ENCODE measurements at places on chromosomes 5 and 9. TPM values are rescaled to one million over a fixed set of nuclear protein-coding genes. Genes with fewer than 3 reads are reported as not detected.

Gene PTRH1
- 5.4 TPM for total RNA-seq

Gene ARHGEF37
- 13.4 TPM for total RNA-seq

Gene FAM120A
- 135 TPM for total RNA-seq

Gene FBN2
- 0.11 TPM for total RNA-seq

Gene SLC26A2
- total RNA-seq, result 6.9 TPM

Gene TRIP13
- not detected for total RNA-seq

Gene CCNO
- total RNA-seq, result 43.2 TPM

Gene SGCD
- 4.0 TPM for total RNA-seq

Gene SHB
- 77.8 TPM for total RNA-seq

Gene SLC25A2
- not detected for total RNA-seq

Gene TMEM232
- not detected for total RNA-seq

Gene ABCA1
- 14.0 TPM for total RNA-seq

Gene ABL1
- 99.1 TPM for total RNA-seq

Gene ACSL6
- total RNA-seq, result 7.6 TPM

Gene PCDHA6
- not detected for total RNA-seq

Gene HK3
- total RNA-seq, result 4.4 TPM

Gene SEMA6A
- total RNA-seq, result 17.8 TPM

Gene RICTOR
- total RNA-seq, result 12.1 TPM

Gene PFN3
- total RNA-seq, result not detected

Gene PCDHGB2
- total RNA-seq, result 12.2 TPM

Data from ascending aorta (tissue), 2 donors.